SJSA1 (cell line): ENCODE measurements at places on chromosomes 6 and 20. TPM values are rescaled to one million over a fixed set of nuclear protein-coding genes. Genes with fewer than 3 reads are reported as not detected.

GRCh38 chr6:122347280-122347679 lies 52.2 kb upstream of the HSF2 start:
- H3K4me3 ChIP-seq: no peak overlapping the region
- H3K27ac ChIP-seq: no peak overlapping the region
- DNase-seq: no peak
- H3K27me3 ChIP-seq: 0 out of 2 replicates have a peak, but pooled peaks cover 3% of the 10 kb centered on the region

Gene RCAN2
- total RNA-seq: 19.6 and 20.8 TPM in 2 replicates

GRCh38 chr6:150325066-150325772 lies 43.6 kb upstream of the IYD start:
- DNase-seq: no peak
- no peaks in the 10 kb centered on the region for H3K36me3 ChIP-seq
- no peaks in the 10 kb centered on the region for H3K4me1 ChIP-seq
- H3K4me3 ChIP-seq: no peak overlapping the region

DNA sequence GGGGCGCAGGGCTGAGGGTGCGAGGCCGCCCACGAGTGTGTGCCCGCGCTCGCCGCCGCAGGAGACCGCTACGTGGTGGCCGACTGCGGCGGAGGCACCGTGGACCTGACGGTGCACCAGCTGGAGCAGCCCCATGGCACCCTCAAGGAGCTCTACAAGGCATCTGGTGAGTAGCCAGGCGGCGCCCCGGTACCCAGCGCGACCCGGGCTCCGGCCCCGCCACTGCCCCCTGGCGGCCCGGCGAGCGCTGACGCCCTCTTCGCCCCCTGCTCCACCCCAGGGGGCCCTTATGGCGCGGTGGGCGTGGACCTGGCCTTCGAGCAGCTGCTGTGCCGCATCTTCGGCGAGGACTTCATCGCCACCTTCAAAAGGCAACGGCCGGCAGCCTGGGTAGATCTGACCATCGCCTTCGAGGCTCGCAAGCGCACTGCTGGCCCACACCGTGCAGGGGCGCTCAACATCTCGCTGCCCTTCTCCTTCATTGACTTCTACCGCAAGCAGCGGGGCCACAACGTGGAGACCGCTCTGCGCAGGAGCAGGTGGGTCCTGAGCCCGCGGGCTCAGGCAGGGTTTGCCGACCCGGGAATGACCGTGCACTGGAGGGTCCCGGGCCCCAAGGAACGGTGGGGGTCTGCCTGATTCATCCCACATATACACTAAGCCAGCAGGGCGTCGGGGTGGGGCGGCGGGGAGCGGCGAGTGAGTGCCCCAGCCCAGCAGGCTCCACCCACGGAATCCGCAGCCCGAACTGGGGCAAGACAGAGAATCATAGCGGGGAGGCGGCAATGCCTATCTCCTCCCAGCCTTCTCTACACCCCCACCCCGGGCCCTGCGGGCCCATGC lies 17.4 kb downstream of the HSPA12B start:
- H3K27ac ChIP-seq: no peak overlapping the region
- DNase-seq: no peak
- no peaks in the 10 kb centered on the region for H3K36me3 ChIP-seq
- H3K27me3 ChIP-seq: no peaks in the 10 kb centered on the region
- H3K4me3 ChIP-seq: no peak overlapping the region

Gene UNC93A
- total RNA-seq: not detected in 2 replicates

DNA sequence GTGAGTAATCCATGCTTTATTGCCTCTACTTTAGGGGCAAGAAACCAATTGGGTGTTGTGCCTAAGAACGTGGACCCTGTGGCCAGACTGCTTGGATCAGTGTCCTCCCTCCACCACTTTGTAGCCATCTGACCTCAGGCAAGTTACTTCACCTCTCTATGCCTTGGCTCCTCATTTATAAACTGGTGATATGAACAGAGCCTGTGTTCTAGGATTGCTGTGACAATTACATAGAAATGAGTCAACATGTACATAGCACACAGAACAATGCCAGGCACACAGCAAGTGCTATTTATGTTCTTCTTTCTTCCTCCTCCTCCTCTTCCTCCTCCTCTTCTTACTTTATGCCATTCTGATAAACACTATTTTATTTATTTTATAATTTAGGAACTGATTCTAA lies 339.4 kb downstream of the CD83 start:
- H3K4me1 ChIP-seq: peaks cover 10% of the 10 kb centered on the region
- no peak for DNase-seq
- no peak overlapping the region for H3K4me3 ChIP-seq
- H3K27me3 ChIP-seq: no peaks in the 10 kb centered on the region

Gene BFSP1
- total RNA-seq: 8.0 and 9.4 TPM in 2 replicates

Gene SASH1
- total RNA-seq: 8.8 and 10.4 TPM in 2 replicates

DNA sequence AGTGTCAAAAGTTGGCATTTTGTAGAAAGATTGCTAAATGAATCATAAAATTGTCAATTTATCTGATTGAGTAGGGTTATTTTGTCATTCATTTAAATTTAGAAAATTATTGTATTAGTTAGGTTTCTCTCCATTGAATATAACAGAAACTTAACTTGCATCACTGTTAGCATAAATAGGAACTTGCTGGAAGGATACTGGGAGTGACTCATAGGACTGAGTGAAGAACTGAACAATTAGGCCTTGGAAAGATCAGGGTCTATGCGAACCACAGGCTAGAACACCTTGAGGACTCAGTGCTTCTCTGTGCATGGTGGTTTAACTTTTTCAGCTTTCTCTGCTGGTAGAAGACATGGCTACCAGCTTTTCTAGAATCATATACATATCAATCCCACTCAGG lies 67.7 kb upstream of the IFNGR1 start:
- H3K27ac ChIP-seq: no peak overlapping the region
- no peaks in the 10 kb centered on the region for H3K36me3 ChIP-seq
- H3K4me3 ChIP-seq: no peak overlapping the region
- no peaks in the 10 kb centered on the region for H3K27me3 ChIP-seq
- peaks cover 10% of the 10 kb centered on the region for H3K4me1 ChIP-seq

- no peak overlapping the region for H3K27ac ChIP-seq
- no peaks in the 10 kb centered on the region for H3K36me3 ChIP-seq
- no peaks in the 10 kb centered on the region for H3K27me3 ChIP-seq
- H3K4me3 ChIP-seq: no peak overlapping the region
Observed at GRCh38 chr6:145829950-145830349, 15.4 kb upstream of the FBXO30 start.

DNA sequence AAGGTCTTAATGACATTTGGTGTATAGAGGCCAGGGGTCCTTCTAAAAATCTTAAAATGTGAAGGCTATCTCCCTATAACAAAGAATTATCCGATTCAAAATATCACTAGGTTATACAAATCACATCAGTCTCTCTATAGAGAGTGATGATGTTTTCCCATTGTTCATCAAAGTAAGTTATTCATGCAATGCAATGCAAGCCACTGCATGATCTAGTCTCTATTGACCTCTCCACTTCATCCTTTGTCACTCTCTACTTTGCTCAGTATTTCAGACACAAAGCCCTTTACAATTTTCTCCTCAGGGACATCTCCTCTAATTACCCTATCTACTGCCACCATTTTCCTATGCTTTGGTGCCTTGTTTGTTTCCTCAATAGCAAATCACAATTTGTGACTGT lies 628.0 kb downstream of the HTR1B start:
- H3K4me1 ChIP-seq: no peaks in the 10 kb centered on the region
- H3K27ac ChIP-seq: no peak overlapping the region
- H3K4me3 ChIP-seq: no peak overlapping the region
- no peaks in the 10 kb centered on the region for H3K27me3 ChIP-seq
- no peaks in the 10 kb centered on the region for H3K36me3 ChIP-seq

DNA sequence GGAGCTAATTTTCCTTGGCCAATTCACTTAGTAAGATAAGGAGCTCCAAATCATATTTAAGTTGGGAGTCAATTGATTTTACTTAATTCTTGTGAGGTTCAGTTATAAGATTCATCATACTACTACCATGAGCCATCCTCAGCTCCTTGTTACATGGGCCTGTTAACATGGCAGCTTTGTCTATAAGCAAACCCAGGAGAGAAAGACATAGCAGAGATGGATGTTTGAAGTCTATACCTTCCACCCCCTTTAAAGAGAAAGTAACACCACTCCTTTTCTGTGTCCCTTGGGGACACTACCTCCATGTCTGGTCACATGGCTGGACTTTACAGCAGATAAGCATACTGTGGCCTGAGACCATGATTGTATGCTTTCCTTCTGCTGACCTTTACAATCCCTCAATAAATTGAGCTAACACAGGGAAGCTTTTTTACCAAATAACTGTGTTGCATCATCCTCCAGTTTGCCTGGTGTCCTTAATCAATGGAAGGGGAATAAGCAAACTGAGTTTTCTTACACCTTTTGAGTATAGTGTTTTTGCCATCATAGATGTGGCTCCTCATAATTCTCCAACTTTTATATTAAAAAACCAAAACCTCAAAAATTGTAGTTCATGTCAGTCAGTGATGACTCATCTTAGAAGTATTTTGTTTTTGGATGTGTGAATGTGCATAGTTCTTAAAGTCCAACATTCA lies 9.8 kb upstream of the ZNFX1 start:
- peak overlapping the region; percentile 56 for H3K27ac ChIP-seq
- no peak overlapping the region for H3K4me3 ChIP-seq
- peaks cover 34% of the 10 kb centered on the region for H3K4me1 ChIP-seq
- no peaks in the 10 kb centered on the region for H3K27me3 ChIP-seq

DNA sequence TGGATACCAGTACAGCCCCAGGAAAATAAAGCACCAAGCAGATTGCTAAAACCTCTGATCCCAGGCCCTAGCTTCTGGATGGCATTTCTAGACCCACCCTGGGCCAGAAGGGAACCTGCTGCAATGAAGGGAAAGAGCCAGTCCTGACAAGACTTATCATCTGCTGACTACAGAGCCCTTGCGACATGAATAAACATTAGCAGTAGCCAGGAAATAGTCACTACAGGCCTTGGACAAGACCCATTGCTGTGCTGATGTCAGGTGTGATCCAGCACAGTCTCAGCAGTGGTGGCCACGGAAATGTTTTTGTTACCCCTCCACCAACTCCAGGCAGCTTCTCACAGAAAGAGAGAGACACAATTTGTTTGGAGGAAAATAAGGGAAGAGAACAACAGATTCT lies 399.3 kb downstream of the HAO1 start:
- H3K36me3 ChIP-seq: no peaks in the 10 kb centered on the region
- H3K27ac ChIP-seq: no peak overlapping the region
- DNase-seq: no peak
- no peak overlapping the region for H3K4me3 ChIP-seq

- no peaks in the 10 kb centered on the region for H3K27me3 ChIP-seq
- H3K27ac ChIP-seq: no peak overlapping the region
- H3K4me3 ChIP-seq: no peak overlapping the region
Observed at GRCh38 chr6:166056637-166057036, 111.0 kb downstream of the TBXT start.

- no peaks in the 10 kb centered on the region for H3K4me1 ChIP-seq
- H3K4me3 ChIP-seq: no peak overlapping the region
- DNase-seq: no peak
- no peaks in the 10 kb centered on the region; the same call in 1 of the 2 replicates for H3K27me3 ChIP-seq
- no peak overlapping the region for H3K27ac ChIP-seq
- no peaks in the 10 kb centered on the region for H3K36me3 ChIP-seq
Observed at GRCh38 chr20:59648466-59649070, 44.2 kb downstream of the PHACTR3 start.

Gene CLDN20
- not detected in 2 replicates for total RNA-seq

DNA sequence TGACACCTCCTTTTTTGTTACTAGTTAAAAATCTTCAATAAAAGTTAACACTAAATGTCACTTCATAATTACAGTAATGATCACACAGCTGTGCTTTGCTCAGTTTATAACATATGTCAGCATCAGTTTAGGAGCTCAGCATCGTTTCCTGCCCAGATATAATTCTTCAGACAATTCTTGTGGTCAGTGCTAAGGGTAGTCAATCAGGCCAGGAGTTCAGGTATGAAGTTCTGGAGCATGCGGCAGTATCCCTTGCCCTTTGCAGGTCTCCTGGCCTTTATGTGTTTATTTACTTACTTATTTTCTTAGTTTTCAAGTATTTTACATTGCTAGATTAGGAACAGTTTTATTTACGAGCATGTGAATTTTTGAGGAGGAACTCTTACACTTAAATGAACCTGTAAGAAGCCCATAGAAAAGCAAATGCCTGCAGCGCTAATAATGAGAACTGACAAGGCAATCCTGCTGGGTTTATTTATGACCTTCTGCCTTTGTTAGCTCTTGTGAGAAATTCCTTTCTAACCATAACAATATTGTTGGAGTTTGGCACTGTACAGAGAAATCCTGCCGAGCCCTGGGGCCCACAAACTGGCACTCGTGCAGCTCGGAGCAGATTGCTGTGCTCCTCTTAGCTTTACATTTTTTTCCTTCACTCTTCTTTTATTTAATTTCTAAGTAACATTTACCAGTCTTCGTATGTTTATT lies 252.8 kb downstream of the TMEM242 start:
- no peak overlapping the region for H3K4me3 ChIP-seq
- no peak for DNase-seq
- no peaks in the 10 kb centered on the region; the same call in 1 of the 2 replicates for H3K36me3 ChIP-seq
- H3K27me3 ChIP-seq: no peaks in the 10 kb centered on the region
- no peak overlapping the region for H3K27ac ChIP-seq
- H3K4me1 ChIP-seq: peaks cover 15% of the 10 kb centered on the region

GRCh38 chr20:11544029-11544678 lies 373.5 kb upstream of the BTBD3 start:
- no peaks in the 10 kb centered on the region for H3K36me3 ChIP-seq
- no peak overlapping the region for H3K4me3 ChIP-seq
- H3K27me3 ChIP-seq: no peaks in the 10 kb centered on the region
- peaks cover 16% of the 10 kb centered on the region for H3K4me1 ChIP-seq
- peak overlapping the region; percentile 1 for H3K27ac ChIP-seq

- H3K4me3 ChIP-seq: no peak overlapping the region
- H3K27ac ChIP-seq: no peak overlapping the region
- DNase-seq: no peak
- H3K27me3 ChIP-seq: no peaks in the 10 kb centered on the region
- peaks cover 78% of the 10 kb centered on the region for H3K36me3 ChIP-seq
Observed at GRCh38 chr20:63703976-63704748, 3.6 kb downstream of the ARFRP1 start.

DNA sequence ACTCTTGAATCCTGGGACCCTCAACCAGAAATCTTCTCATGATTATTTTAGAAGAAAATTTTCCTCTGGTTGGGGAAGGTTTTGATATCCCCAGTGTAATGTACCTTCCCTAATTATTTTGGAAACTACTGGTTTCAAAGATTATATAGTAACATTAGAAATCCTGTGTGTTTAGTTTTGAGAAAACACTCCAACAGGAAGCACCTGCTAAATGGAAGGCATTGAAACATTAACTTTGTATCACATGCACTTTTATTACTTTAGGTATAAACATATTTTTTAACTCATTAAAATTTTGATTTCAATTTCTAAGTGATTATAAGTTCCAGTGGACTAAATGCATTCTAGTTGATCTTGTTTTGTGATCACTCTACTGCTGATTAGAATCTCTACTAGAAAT lies 109.3 kb downstream of the SESN1 start:
- H3K27me3 ChIP-seq: no peaks in the 10 kb centered on the region
- DNase-seq: no peak
- no peaks in the 10 kb centered on the region for H3K4me1 ChIP-seq
- H3K27ac ChIP-seq: no peak overlapping the region

DNA sequence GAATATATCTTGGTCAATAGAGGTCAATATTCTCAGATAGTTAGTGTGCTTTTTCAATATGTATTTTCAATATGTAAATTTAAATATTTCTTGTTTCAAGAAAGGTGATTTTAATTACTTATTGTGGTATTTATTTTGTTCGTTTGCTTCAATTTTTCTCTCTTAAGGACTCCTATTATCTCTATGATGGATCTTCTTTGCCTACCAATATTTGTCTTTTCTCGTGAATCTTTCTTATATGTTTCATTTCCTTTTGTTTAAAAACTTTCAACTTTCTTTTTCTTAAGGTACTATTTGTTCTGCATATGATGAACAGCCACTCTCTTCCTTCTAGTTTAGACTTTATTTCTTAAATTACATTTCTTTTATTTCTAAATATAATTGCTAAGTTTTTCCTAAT lies 46.1 kb upstream of the PSMF1 start:
- H3K36me3 ChIP-seq: no peaks in the 10 kb centered on the region
- no peak for DNase-seq
- no peaks in the 10 kb centered on the region; the same call in 1 of the 2 replicates for H3K27me3 ChIP-seq
- H3K27ac ChIP-seq: no peak overlapping the region
- H3K4me3 ChIP-seq: no peak overlapping the region
